ENCODE measurements at places on chromosomes 2 and 18.

GRCh38 chr2:40240070-40240469, 211.8 kb downstream of the SLC8A1 start:
- no peak for DNase-seq

- DNase-seq = no peak
Measured at GRCh38 chr2:134314681-134315368, 61.0 kb downstream of the MGAT5 start.

DNA sequence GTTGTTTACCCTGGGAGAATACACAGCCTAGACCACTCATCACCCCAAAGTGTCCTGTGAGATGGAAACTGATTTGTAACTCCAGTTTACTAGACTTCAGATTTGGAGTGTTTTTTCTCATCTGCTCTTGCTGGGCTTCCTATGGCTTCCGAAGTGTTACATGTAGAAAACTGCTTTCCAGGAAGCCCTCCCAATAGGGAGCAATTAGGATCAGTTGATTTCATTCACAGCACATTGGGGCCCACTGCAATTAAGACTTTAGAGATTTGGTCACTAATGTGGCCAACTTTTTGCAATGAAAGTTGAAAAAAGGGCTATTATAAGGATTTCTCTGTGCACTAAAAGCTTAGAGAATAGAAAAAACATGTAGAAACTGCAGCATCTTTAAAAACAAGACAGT, 656.6 kb upstream of the CHAC2 start:
- no peak for DNase-seq

DNA sequence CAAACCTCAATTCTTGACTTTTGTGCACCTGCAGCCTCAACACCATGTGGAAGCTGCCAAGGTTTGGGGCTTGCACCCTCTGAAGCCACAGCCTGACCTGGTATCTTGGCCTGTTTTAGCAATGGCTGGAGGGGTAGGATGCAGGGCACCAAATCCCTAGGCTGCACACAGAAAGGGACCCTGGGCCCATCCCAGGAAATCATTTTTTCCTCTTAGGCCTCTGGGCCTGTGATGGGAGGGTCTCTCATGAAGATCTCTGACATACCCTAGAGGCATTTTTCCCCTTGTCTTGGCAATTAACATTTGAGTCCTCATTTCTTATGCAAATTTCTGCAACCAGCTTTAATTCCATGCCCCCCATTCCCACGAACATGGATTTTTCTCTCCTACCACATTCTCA, 10.2 kb downstream of the IL18R1 start:
- no peak for DNase-seq

GRCh38 chr2:106356291-106356690, 111.9 kb downstream of the RGPD3 start:
- DNase-seq = no peak

GRCh38 chr2:234910186-234910679, 41.6 kb upstream of the SH3BP4 start:
- DNase-seq = no peak

GRCh38 chr18:47175283-47175897, 774 bp downstream of the IER3IP1 start:
- DNase-seq = no peak

GRCh38 chr2:129080715-129081476, 762.2 kb upstream of the HS6ST1 start:
- DNase-seq = no peak

DNA sequence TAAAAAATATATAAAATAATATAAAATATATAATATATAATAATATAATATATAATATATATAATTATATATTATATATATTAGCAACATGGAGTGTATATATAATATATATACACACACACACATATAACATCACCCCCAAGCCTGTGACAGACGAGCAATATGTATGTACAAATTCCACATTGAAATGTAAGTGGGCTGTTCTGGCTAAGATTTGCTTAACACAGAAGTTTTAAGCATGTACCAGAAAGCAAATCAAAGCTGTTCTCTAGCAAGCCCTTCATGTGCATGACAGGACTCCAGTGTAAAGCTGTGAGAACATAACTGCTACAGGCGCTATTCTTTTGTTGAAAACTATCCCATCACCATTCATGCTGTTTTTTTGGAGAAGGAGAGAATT, 261.7 kb upstream of the TNP1 start:
- no peak for DNase-seq

GRCh38 chr18:7755753-7756475, 188.8 kb downstream of the PTPRM start:
- DNase-seq = no peak

DNA sequence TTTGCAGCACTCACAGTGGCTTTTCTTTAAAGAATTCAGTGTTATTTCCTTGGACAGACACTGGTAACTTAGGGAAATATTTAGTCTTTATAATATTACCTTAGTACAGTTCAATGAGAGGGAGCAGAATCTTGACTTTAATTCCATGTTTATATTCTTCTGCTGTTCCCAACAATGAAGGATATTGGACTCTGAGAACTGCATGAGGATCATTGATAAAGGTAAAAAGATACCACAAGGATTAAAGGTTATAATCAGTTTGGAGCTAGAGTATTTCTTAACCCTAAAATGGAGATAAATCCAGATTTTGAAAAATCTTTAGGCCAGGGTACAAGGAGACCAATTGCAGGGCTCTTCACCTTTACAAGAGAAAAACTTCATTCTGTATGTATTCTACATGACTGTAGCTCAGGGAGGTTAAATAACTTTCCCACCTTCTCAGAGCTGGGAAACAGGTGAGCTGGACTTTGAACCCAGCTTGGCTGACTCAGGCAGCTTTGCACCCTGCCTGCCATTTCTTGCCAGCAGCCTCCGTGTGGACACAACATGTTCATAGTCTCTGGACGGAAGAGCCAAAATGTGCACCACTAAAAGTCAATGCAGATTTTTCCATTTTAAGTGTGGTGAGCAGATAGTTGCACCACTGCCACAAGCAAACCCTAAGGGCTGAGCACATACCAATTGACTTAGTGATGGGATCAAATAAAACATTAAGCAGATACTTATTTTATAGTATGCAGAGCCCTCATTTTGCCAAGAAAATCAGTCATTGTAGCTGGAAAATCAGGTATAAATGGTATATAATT, 26.7 kb downstream of the UPP2 start:
- no peak for DNase-seq

Measured in NCI-H1105 (cell line).